ENCODE measurements at places on chromosomes 11 and 22.

GRCh38 chr11:63427971-63428508, 58.5 kb downstream of the SLC22A9 start:
- no peak for DNase-seq

- DNase-seq = no peak
Measured at GRCh38 chr22:44422746-44423380, 75.2 kb downstream of the RTL6 start.

GRCh38 chr11:78822931-78823423, 248.3 kb upstream of the NARS2 start:
- DNase-seq = no peak

DNA sequence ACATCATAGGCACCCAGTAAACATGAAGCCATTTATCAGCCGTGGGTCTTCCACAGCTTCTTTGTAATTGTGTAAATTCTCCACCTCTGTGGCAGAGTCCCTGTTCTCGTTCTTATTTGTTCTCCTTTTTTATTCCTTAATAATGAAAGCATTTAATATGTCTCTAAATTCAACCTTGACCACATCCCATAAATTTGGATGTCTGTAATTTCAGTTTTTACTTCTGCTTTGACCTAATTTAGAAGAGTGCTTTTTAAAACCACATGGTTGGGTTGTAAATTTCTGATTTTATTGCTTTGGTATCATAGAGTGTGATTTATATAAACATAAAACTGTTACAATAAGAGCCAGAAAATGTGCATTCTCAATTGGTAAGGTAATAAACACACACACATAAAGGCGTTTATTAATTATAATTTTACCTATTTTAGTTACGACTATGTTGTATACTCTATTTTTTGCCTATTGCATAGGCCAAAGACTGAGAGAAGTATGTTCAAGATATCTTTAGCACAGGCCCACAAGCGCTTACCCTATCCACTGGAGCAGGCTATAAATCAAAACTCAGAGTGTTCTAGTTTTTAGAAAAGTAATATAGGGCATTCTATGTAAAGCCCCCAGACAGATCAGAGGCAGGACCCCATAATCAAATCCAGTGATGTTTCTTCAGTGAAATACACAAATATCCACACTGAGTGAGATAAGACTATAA, 58.0 kb upstream of the CCND1 start:
- no peak for DNase-seq

DNA sequence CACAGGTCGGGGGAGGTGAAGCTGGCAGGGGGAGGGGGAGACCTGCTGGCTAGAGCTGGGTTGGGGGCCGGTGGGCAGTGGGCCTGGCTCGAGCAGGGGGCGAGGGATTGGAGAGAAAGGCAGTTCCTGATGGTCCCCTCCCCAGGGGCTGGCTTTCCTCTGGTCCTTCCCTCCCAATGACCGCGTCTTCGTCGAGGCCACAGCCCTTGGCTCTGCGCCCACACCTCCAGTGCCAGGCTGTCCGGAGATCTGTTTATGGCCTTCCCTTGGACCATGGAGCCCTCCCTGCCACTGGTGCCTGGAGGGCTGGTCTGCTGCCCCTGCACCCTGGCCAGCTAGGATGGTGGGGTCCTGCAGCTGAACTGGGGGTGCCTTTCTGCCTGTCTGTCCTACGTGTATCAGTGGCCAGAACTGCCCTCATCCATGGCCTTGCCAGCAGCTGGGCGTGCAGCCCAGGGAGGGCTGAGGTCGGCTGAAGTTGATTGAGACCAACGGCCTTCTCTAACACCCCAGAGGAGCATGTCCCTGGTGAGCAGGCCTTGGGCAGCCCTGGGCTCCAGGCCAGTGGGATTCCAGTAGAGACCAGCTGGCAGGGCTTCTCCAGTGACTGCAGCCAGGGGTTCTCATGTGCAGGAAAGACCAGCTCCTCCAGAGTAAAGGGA, 12.3 kb downstream of the TANGO2 start:
- no peak for DNase-seq

DNA sequence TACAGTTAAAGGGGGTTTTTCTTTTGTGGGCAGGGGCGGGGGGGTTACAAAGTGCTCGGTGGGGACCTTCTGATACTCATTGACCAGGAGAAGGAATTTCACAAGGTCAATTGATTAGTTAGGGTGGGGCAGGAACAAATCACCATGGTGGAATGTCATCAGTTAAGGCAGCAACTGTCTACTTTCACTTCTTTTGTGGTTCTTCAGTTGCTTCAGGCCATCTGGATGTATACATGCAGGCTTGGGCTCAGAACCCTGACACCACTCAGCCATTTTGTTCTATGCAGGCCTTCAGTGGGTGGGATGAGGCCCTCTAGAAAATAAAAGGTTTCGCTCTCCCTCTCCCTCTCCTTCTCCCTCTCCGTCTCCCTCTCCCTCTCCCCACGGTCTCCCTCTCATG, 29.6 kb downstream of the TSPAN32 start:
- no peak for DNase-seq

DNA sequence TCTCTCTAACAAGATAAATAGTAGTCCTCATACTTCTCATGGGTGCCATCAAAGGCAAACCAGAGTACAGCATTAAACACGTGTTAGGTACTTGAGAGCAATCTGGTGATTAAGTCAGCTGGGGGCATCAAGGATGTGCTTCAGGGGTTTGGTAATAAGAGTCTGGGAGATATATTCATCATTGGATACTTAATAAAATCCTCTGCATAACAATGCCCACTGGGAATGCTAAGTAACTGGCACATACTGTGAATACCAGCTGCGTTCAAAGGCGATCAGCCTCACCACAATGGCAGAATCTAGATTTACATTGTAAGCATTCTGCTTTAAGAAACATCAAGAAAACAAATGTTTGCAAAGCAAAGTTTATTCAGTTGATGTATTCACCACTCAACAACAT, 268.6 kb upstream of the PITPNB start:
- no peak for DNase-seq

- no peak for DNase-seq
Measured at GRCh38 chr11:102345904-102346303, 1.1 kb upstream of the BIRC2 start.

DNA sequence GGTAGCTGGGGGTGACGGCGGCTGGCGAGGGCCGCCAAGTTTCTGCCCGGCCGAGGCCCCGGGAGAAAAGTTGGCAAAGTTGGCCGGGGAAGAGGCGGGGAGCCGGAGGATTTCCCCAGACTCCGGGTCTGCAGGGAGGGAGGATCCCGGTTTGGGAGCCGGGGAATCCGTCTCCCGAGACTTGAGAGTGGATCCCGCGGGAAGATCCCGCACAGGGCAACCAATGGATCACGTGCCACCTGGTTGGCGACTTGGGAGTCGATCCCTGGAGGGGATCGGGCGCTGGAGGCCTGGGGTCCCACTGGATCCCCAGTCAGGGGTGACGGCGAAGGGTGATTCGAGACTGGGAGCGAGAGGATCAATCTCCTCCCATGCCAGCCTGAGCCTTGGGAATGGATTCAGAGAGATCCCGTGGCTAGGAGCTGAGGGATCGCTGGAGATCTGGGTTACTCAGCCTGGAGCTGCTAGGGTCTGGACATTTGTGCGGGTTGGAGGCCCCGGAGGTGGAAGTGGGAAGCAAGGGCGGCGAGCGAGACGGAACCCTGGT, 394 bp downstream of the KIAA1671 start:
- DNase-seq = no peak

DNA sequence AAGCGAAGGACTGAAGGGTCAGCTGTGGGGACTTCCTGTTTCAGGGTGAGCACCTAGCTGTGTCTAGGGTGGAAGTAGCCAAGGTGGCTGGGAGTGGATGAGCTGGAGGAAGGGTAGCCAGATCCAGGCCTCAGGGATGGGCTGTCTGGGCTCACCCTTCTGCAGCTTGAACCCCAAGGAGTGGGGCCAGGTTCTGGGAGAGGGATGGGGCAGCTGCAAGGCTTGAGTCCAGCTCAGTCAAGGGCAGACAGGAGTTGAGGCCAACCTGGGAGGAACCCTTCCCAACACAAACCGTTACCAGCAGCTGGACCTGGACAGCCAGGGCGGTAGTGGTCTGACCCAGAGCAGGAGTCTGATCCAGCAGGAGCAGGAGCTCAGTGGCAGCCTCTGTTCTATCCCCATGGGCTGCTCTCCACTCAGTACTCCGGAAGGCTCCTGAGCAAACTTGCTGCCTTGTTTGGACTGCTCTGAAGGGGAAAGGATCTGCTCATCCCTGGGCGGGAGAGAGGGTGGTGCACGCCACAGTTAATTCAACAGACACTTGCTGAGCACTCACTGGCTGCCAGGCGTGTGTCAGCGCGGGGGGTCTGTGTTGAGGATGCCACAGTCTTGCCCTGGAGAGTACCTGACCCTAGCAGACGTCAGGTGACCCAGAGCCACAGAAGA, 53.8 kb upstream of the THY1 start:
- DNase-seq = no peak

DNA sequence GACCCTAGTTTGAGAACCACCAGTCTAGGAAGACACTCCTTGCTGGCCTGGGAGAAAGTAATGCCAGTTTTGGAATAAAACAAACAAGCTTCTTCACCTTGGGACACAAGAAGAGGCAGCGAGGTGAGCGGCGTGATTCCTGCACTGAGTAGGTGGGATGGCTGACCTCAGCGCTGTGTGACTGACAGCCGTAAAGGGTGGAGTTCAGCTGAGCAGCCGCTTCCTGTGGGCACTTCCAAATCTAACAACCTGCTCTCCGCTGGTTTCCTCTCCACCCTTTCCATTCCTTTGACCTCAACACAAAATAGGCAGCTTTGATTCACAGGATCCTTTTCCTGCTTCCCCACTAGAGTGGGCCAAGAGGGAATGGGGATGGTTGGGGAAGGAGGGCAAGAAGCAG, 45.8 kb downstream of the PC start:
- DNase-seq = no peak

GRCh38 chr22:24532075-24532474, 22.9 kb downstream of the GUCD1 start:
- no peak for DNase-seq

DNA sequence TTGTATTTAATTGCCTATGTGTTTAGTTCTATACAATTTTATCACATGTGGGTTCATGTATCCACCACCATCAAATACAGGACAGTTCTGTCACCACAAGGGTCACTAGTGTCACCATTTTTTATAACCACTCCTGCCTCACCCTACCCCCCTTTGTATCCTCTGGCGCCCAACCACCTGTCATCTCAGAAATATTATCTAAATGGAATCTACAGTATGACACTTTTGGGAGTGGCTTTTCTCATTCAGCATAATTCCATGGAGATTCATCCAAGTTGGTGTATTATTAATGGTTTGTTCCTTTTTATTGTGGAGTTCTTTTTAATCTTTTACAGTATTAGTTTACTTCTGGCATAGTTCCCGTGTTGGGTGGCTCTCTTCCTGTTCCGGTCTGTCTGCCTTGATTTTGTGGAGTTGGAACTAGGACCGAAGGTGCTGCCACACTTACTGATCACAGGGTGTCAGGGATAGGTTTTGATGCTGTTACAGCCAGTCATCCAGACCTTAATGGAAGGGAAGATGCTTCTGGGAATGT, 58.5 kb downstream of the TNRC6B start:
- DNase-seq = no peak

GRCh38 chr22:17866621-17867020, 92.4 kb upstream of the BID start:
- DNase-seq = no peak

GRCh38 chr22:20524004-20524481, 16.6 kb downstream of the MED15 start:
- DNase-seq = no peak

GRCh38 chr11:33636104-33636503, 64.5 kb downstream of the C11orf91 start:
- DNase-seq = no peak

GRCh38 chr11:131588057-131588456, 217.6 kb downstream of the NTM start:
- no peak for DNase-seq

DNA sequence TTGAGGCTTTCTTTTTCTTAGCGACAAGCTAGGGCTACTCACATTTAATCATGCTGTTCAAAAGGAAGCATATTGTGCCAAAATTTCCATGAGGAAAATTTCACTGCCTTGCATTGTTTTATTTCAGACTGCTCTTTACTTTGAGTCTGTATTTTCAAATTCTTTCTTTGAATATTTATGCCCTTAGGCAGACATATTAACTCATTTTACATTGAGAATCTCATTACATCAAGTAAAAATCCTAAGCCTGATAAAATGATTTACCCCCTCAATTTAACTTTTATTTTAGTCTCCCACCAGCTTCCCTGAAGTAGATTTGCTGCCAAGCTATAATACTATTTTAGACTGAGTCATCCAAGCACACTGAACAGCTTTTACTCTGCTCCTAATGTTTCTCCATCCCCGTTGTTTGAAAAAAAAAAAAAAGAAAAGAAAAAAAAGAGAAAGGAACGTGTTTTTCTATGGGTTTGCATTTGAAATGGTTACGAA, 189.3 kb upstream of the MTMR2 start:
- DNase-seq = no peak

GRCh38 chr11:1844221-1845094, 5.7 kb downstream of the TNNI2 start:
- DNase-seq = no peak

GRCh38 chr22:37018815-37019308, 385 bp downstream of the TST start:
- DNase-seq = no peak

- no peak for DNase-seq
Measured at GRCh38 chr11:2667940-2668339, 31.9 kb downstream of the KCNQ1OT1 start.

DNA sequence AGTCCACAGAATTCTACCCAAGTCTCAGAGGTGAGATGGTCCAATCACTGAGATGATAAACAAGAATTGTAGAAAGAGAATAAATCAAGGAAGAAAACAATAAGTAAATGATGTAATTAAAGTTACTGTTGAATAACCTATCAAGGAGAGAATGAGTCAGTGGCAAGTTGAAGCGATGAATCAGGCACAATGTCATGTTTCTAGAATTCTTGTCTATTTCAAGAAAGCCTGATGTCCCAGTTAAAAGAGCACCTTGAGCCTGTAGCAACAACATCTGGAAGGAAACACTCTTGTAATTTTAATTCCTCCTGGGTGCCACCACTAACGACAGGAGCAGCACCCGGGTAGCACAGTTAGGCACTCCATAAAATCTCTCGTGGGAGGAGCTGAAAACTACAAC, 67.9 kb upstream of the SLC35C1 start:
- no peak for DNase-seq

DNA sequence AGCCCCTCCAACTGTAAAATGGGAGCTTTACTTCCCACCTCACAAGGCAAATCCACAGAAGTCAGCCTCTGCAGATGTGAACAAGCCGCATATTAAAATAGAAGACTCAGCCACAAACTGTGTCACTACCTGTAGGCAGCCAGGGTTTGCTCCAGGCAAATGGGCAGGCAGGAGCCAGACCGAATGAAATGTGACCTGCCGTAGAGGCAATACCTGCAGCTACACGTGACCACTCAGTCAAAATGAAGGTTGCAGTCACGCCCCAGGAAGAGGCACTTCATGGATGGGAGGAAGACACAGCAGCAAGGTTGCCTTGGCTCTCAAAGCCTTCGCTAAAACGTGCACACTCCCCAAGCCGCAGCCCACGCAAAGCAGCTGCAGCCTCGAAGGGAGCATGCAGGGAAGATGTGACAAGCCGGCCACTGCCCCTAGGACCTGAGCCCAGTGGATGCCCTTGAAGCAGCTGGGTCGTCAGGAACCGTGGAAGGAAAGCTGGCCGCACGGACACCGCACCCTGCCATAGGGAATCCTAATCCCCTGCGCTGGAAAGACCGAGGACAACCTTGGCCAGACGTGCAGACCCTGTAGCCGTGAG, 53.1 kb downstream of the SHANK2 start:
- DNase-seq = no peak
